ENCODE measurements at places on chromosomes 7 and 10.

DNA sequence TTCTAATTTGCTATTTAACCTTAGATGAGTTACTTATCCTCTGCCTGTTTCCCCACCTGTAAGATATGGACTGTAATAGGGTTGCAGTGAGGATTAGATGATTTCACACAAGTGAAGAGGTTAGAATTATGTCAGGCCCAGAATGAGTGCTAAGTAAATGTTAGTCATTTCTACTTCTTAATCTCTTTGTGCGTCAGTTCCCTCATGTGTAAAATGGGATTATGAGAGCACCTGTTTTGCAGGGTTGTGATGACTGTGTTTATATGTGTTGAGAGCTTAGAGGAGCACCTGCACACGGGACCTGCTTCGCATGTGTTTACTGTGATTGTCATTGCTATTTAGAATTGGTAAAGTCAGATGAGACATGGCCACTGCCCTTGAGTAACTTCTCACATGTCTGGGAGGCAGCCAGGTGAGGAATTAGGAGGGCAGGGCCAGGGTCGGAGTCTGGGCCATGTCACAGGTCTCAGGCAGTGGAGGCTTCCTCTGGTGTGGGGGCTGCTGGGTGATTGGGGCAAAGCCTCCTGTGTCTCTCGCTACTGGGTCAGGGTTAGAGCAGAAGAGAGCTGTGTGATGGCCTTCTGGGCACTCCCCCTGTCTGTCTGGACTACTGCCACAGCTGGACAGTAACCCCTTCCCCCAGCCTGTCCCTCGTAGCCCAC lies 106.7 kb downstream of the WDFY4 start:
- no peak for DNase-seq

DNA sequence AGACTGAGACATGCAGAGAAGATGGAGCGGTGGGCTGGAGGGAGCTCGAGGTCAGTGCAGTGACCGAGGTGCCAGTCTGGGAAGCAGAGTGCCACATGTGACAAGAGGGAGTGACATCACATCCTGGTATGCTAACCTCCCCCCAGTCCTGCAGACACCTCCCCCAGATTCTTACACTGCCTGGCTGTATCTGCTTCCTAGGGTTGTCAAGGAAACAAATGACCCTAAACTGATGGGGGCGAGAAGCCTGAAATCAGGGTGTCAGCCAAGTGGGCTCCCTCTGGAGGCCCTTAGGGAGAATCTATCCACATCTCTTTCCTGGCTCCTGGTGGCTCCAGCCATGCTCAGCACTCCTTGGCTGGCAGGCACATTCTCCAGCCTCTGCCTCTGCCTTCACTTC lies 316.1 kb upstream of the ZMIZ1 start:
- no peak for DNase-seq

GRCh38 chr7:151428378-151429236 lies 11.3 kb downstream of the CRYGN start:
- no peak for DNase-seq

DNA sequence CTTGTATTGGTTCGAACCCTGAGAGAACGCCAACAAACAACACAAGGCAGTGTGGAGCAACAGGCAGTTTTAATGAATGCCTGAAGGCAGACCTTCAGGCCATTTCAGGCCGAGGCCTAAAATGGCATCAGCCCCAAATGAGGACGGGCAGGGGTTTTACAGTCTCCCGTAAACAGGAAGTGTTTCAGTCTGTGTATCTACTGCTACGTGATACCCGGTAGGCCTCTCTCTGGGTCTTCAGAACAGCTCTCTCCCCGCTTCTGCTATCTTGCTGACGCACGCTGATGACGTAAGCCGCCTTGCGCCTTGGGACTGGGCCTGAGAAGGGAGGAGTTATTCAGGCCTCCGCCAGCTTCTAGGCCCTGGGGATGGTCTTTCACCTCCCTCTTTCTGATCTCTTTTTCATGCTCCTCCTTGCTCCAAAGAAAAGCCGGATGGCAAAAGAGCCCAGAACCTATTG lies 67.7 kb downstream of the ST8SIA6 start:
- peak; percentile 37 for DNase-seq

- peak; percentile 23 for DNase-seq
Measured at GRCh38 chr10:123666318-123667236, at the start of gene GPR26. Gene GPR26, plus strand, starts transcription at chr10:123666355. Its CDS starts 53 bp downstream, at chr10:123666408.

DNA sequence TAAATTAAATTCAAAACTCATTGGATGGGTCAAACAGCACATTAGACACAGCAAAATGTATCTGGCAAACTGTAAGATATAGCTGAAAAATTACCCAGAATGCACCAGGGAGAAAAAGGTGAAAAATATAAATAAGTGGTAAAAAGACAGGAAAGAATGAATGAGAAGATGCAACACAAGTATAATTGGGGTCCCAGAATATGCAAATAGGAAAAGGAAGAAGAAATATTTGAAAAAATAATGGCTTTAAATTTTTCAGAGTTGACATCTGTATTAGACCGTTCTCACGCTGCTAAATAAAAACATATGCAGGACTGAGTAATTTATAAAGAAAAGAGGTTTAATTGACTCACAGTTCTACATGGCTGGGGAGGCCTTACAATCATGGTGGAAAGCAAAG lies 167.7 kb upstream of the PLXNA4 start:
- DNase-seq: no peak

DNA sequence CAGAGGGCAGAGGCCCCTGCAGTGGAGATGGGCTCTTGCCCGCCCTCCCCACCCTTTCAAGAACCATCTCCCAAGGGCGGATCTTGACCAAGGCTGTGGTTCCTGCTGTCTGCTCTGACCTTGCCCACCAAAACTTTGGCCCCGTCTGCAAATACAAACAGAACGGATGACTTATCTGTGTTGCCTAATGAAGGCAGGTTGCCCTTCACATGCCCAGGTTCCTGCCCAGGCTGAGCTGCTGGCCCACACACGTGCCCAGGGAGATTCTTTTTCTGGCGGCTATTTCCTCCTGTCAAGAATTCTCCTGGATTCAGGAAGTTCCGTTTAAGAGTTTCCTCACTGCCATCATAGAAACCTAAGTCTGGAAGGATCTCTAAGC lies 78.3 kb downstream of the PROSER2 start:
- no peak for DNase-seq

DNA sequence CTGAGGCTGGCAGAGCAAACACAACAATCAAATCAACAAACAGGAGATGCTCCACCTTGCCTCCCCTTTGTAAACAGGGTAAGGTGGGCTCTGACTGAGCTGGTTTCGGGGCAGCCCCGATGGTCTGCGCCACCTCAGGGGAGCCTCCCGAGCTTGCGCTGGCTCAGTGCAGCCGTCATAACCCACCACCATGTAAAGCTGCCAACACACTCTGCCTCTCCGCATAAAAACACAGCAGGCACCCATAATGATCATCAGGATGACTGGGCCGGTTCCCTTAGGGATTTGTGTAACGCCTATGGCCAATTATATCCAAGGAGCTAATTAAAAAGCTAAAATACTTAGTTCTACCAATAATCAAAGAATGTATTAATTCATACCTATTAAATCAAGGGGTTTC lies 124.5 kb downstream of the PRPF18 start:
- DNase-seq: no peak

DNA sequence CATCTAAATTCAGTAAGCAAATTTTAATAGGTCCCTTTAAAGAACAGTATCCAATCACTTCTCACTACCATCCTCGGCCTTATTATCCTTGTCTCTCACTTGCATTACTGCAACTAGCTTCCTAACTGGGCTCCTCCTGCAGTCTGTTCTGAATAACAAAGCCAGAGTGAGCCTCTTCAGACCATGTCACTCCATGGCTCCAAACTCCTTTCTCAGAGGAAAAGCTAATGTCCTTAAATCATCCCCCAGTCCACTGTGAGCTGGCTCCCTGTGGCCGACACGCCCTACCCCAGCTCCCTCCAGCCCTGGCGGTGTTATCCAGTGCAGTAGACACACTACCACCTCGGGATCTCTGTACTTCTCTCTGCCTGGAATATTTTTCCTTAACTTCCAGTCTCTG lies 80.0 kb downstream of the EPC1 start:
- no peak for DNase-seq

DNA sequence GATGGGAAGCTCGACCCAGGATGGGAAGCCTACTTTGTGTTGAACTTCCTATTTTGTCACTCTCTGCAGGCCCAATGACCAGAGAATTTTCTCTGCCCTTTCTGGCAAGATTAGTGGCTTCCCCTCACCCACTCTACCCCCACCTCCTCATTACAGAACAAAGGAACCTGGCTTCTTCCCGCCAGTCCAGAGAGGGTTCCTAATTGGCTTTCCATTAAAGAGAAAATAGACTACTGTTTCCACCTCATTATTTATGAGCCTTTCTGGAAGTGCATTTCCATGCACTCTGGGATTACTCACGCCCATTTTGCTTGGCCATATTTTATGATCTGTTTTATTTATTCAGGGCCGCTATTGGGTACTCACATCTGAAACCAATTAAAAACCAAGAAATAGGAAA lies 94.9 kb upstream of the TCF7L2 start:
- DNase-seq: no peak

- DNase-seq: peak; percentile 88
Measured at GRCh38 chr7:1961701-1962276, 271.0 kb downstream of the MAD1L1 start.

All from hematopoietic multipotent progenitor cell treated with erythropoietin and hydrocortisone succinate and interleukin-3 and kit ligand, for 4 days (in vitro differentiated cells).